HS-27A (cell line): ENCODE measurements at places on chromosomes 6 and 20.

DNA sequence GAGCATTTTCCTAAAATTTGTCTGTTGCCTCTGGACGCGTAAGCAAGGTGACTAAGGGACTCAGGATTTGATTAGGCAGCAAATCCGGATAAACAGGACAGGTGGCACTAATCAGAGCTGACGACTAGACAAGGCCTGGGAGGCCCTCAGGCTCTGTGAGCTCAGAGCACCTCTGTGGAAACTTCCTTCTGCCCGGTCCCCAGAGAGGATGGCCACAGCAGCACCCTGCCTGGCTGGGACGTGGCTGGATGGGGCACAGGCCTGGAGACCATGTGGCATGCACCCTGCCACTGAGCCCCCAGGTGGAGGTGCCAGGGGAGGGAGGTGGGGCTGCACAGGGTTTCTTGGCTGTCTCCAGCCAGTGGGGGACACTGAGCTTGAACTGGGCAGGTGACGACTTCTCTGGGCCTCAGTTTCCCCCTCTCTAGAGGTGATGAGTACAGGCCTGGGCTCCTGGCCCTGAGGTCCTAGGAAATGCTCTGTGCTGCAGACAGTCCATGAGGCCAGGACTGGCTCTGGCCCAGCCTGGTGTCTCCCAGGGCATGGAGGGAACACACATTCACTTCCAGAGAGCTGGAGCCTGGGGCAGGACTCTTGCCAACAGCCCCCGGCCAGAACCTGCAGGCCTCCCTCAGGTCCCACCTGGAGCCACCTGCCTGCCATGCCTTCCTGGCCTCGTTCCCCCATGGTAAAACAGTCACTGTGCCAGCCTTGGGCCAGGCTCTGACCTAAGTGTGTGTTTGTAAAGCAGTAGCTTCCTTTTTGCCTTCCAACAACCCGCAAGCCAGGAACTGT lies 39.6 kb upstream of the STX16 start:
- no peak for DNase-seq

DNA sequence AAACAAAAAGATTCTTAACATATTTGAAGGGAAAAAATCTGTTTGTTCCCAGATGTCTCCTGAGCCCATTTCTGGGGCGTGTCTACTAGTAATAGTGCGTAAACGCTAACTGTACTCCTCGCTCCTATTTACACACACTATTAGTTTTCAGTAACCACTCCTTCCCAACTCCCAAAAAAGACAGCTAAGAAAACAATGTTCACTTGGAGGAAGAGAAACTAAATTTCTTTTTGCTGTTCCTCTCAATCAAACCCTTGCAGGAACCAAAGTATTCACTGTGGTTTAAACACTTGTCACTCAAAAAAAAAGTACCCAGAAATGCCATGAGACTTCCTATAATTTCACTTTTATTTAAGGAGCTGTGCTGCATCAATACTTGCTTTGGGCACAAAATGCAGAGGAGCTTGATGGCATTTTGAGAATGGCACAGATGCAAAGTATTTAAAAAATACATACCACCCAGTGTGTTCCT lies 118.2 kb downstream of the BACH2 start:
- no peak for DNase-seq

GRCh38 chr6:152642578-152643375 lies 5.6 kb upstream of the SYNE1 start:
- peak; percentile 12 for DNase-seq

DNA sequence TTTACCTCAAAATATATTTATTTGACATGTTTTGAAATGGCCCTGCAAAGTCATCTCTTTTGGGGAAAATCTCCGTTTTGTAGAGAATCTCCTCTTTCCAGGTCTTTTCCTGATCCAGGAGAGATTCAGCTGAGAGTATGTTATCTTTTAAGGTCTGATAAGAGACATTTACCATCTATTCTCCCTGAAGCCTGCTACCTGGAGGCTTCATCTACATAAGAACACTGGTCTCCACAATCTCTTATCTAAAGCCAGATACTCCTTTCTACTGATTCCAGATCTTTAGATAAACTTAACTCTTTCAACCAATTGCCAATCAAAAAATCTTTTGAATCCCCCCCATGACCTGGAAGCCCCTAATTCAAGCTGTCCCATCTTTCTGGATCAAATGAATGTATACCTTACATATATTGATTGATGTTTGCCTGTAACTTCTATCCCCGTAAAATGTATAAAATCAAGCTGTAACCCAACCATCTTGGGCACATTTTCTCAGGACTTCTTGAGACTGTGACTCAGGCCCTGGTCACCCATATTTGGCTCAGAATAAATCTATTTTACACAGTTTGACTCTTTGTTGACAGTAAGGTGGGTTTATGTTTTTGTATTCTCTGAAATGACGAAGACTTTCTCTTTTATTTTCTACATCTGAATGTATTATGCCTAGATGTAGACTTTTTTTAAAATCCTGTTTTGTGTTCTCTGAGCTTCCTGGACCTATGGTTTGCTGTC lies 95.5 kb downstream of the ECT2L start:
- DNase-seq = no peak

GRCh38 chr6:136236466-136237293 lies 13.4 kb downstream of the MTFR2 start:
- DNase-seq = no peak
